ENCODE measurements at places on chromosomes 5 and 9.

DNA sequence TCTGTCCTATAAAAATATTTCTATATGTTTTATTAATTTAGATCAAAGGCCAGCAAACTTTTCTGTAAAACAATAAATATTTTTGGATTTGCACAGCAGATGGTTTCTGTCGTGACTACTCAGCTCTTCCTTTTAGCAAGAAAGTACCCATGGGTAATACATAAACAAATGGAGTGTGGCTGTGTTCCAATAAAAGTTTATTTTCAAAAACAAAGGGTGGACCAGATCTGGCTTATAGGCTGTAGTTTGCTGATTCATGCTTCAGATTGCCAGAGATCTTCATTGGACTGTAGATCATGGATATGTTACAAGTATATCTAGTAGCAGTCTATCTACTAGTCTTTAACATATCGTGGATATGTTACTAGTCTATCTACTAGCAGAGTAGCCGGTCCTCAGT is 590.5 kb downstream of the CSNK1G3 start:
- DNase-seq = no peak

DNA sequence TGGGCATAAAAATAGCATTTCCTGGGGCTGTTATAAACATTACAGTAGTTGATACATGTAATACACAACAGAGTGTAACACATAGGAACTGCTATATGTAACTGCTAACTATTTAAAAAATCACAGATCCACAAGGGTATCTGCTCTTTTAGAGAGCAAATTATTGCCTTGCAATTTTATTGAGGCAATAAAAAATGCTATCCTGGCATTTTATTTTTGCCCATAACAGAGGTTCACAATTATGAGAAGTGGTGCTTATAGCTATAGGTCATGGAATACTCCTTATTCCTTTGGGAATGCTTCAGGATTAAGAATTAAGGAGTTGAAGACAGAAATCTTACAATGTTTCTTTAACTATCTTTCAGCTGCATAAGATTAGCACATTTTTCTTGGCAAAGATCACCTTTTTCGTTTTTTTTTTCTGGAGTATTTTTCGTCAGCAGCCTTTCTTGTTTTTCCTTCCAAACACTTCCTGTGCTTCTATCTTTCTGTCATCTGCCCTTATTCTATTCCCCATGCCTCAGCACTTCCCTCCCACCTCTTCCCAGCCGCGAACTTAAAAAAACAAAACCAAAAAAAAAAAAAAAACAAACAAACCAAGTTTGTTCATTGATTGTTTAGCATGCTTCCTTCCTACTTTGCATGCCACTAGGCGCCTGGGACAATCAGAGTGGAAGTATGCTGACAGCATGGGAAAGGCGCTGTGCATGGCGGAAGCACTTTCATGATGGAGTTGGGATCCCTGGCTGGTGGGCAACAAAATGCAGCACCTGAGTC is 264.2 kb downstream of the MAST4 start:
- no peak for DNase-seq

DNA sequence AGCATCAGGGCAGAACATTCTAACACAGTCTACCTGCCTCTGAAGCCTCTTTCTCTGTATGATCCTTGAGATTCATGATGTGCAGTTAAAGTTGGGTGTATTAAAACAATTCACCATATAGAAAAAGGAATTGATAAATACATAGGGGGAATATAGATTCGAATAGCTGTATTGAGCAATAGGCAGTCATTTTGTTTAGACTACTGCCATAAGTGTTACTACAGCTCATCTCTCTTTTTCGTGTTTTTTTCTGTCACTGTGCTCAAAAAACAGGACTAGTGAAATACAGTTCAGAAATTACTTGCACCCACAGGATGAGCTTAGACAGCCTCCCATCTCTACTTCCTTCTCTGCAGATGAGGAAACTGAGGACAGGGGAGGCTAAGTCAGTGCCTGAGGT is 144.6 kb upstream of the FBN2 start:
- no peak for DNase-seq

DNA sequence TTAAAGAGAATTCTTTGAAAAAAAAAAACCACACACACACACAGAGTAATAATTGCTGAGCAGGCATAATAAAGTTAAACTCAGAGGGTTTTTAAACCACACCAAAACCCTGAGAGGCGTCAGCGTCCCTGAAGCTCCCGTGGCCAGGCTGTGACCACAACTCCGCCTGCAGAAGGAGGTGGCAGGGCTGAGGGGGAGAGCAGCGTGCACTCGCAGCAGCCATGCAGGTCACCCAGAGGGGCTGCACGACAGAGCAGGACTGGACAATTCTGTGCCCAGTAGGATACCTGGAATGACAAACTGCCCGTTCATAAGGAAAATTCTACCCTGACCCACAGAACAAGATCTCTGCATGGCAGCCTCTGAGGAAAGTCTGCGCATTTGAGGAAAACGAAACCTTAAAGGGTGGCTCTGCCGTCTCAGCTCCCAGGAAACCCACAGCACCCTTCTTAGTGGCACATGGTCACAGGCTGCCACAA is 44.0 kb downstream of the ROR2 start:
- DNase-seq = no peak

DNA sequence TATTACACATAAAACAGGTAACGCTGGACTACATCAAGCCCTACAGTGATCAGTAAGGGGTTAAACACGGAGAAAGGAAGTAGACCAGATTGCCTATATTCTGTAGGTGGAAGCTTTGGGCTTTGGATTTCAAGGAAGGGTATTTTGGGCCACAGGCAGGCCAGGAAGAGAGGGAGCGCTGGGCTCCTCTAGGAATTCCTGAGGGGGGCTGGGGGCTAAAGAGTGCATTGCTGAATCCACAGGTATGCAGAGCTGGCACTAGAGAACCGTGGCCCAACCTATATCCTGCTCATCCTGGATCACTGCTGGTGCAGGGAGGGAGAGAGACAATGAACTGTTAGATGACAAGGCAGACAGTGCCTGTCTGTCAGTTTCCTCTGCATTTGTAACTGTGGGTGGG is 367.1 kb downstream of the CSNK1G3 start:
- no peak for DNase-seq

- no peak for DNase-seq
These were observed 3.7 kb upstream of the MRNIP start for GRCh38 chr5:179862296-179862695.

DNA sequence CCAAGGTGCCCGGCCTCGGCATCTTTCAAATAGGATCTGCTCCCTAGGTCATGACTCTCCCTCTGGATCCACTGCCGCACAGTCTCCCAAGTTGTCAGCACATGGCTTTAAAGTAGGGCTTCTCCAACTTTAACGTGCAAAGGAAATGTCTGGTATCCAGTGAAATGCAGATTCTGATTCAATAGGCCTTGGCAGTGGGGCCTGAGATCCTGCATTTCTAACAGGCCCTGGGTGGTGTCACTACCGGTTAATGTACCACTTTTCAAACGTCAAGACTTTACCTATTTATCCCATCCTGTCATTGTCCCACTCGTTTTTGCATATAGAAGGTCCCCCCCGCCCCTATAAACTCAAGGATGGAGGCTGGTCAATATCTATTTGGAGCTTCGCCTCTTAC is 137.6 kb upstream of the ZNF618 start:
- DNase-seq = no peak

GRCh38 chr5:111075520-111075919 is 4.0 kb downstream of the TSLP start:
- DNase-seq = no peak

DNA sequence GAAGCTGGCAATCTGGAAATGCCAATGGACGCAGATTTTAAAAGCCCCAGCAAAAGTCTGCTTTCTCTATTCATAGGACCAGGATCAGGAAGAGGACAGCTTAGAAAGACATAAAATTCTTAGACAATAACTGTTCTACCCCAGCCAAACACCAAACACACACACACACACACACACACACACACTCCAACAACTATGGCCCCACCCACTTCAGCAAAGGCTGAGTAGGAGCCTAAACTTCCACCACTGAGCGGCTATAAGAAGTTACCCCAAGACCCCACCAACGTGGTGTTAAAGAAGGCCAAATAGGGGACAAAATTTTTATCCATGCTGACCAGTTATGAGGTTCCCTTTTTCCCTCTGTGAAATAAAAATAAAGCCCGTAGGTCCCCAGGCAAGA is 32.9 kb downstream of the ZMAT2 start:
- no peak for DNase-seq

DNA sequence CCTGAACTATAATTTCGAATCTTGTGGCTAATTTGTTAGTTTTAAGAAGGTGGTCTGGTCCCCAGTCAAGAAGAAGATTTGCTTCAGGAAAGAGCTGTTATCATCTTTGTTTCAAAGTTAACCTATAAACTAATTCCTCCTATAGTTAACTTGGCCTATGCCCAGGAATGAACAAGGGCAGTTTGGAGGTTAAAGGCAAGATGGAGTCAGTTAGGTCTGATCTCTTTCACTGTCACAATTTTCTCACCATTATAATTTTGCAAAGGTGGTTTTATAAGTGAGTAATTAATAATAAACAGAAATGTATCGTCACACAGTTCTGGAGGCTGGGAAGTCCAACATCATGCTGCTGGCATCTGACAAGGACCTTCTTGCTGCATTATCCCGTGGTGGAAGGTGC is 238.6 kb downstream of the PIK3R1 start:
- DNase-seq = no peak

- DNase-seq = no peak
These were observed 104.3 kb downstream of the NFIB start for GRCh38 chr9:14209399-14210345.

DNA sequence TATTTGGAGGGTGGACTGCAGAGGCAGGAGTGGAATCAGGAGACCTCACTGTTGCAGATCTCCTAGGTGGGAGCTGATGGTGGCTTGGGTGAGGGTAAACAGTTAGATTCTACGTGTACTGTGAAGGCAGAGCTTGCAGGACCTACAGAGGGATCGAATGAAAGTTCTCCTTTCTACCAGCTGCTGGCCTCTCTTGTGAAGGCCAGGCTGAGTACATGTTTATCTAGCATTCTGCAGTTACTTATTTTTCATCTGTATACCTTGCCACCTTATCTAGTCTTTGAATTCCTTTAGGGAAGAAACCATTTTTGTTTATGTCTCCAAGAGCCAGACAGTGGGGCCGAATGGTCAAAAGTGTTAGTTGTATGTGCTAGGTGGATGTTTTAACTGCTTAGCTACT is 57.6 kb downstream of the PTTG1 start:
- no peak for DNase-seq

DNA sequence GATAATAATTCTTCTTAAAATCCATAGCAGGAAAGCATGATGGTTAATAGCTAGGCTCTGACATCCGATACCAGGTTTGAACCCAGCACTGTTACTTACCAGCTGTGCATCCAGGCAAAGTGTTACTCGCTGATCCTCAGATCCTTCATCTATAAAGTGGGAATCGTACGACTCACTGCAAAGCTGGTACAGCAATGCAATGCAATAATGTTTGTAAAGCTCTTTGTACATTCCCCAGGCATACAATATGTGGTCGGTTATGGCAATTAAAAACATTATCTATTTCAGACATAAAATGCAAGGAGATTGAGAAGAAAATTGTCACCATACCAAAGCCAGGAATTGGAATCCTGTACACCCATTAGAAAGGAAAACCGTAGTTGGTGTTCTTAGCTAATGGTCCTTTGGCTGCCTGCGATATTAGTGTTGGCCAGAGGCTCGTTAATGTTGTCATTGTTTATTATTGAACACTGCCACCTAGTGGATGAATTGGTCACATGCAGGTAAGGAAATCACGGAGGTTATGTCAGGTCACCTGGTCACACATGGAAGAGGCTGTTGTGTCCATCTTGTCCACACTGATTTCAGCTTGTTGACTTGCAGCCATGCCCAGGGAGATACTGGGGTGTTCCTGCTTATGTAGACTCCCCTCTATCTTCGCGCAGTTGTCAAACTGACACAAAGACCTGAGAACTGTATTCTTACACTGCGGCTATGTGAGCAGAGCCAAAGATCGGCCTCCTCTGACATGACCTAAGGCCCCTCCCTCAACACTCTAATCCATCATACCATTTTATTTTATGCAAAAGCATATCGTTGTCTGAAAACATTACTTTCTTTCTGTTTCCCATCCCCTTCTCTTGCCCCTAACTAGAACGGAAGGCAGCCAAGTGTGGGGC is 87.5 kb upstream of the PPP2R2B start:
- DNase-seq = peak; percentile 68

GRCh38 chr9:26375448-26375847 is 517.2 kb downstream of the CAAP1 start:
- DNase-seq = no peak

GRCh38 chr5:14062178-14062577 is 81.0 kb upstream of the TRIO start:
- DNase-seq = no peak

GRCh38 chr5:146710348-146710747 is 168.2 kb downstream of the PPP2R2B start:
- no peak for DNase-seq

- DNase-seq = no peak
These were observed 308.3 kb downstream of the ZSWIM6 start for GRCh38 chr5:61640179-61641021.

DNA sequence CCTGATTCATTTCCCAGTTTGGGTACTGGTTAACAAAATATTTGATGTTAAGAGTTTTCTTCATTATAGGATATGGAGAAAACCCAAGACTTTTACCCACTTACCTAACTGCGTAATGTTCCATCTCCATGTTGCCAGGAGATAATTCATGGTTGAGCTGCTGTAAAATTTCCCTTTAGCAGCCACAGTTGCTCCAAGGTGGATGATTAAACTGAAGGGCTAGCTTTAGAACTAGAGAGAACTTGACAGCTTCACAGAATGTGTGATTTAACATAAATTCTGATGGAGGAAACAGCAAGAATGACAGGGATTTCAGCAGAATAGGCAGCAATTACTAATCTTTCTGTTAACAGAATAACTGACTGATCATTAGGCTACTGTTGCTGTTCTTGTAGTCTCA is 236.1 kb downstream of the MEF2C start:
- no peak for DNase-seq

DNA sequence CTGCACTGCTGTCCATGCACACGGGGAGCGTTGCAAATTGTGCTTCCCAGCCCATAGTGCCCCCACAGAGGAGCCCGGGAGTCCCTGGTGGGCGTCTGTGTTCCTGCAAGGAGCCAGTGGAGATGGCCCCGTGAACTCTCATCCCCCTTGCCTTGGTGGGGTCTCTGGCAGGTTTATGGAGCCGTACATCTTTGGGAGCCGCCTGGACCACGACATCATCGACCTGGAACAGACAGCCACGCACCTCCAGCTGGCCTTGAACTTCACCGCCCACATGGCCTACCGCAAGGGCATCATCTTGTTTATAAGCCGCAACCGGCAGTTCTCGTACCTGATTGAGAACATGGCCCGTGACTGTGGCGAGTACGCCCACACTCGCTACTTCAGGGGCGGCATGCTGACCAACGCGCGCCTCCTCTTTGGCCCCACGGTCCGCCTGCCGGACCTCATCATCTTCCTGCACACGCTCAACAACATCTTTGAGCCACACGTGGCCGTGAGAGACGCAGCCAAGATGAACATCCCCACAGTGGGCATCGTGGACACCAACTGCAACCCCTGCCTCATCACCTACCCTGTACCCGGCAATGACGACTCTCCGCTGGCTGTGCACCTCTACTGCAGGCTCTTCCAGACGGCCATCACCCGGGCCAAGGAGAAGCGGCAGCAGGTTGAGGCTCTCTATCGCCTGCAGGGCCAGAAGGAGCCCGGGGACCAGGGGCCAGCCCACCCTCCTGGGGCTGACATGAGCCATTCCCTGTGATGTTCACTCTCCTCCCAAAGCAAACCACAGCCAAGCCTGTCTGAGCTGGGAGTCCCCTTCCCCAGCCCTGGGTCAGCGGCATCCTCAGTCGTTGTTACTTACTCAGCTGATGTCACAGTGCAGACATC is 3.1 kb downstream of the MRPS2 start:
- DNase-seq = no peak

GRCh38 chr9:80699511-80699998 is 989.8 kb downstream of the TLE1 start:
- no peak for DNase-seq

- DNase-seq = no peak
These were observed 108.6 kb upstream of the CDKN2B start for GRCh38 chr9:22117511-22118384.

Measured in NT2/D1 (cell line).